ENCODE measurements at places on chromosomes 3 and 15.

DNA sequence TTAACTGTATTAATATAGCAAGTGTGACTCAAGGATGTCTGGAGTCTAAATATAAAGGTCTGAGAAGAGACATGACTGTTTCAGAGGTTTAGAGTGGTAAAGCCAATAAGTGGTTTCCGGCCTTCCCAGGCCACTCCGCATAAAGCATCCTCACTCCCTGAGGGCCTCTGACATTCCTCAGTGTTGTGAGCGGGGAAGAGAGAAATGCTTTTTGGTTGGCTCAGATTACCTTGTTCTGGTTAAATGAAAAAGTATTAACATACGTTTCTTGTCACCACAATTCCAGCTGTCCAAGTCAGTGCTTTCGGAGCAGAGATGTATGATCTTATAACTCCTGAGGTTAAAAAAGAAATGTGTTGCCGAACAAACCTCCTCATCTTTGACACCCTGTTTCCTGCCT, 103.8 kb downstream of the RBMS3 start:
- H3K27ac ChIP-seq, result no peak overlapping the region
- no peaks in the 10 kb centered on the region for H3K27me3 ChIP-seq
- H3K36me3 ChIP-seq, result no peaks in the 10 kb centered on the region
- DNase-seq, result no peak

DNA sequence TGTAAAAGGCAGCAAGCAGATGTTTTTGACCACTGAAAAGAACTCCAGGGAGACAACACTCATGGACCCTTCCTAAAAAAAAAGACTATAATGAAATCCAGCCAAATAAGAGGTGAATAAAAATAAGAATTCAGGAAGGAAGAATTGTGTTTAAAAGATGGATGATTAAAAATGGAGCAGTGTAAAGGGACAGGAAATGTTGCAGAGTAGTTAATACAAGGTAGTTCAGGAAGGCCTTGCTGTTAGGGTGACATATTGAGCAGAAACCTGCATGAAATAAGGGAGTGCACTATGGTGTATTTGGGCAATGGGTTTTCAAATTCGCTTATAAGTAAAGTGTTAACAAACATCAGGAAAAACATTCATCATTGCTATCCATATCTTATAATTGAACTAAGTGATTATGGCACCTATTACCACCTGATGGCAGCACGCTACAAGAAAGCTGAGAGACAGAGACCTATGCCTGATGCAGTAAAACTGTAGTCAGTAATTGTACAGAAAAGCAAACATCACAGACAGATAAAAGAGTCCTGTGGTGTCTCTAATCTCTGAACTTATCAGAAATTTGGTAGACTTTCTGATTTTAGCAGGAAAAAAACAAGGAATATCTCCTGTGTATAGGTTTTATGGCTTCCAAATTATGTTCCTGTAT, 5.8 kb upstream of the DBR1 start:
- no peak overlapping the region for H3K27ac ChIP-seq
- H3K27me3 ChIP-seq, result no peaks in the 10 kb centered on the region
- no peak overlapping the region for H3K4me3 ChIP-seq
- no peak for DNase-seq
- H3K4me1 ChIP-seq, result no peaks in the 10 kb centered on the region
- H3K36me3 ChIP-seq, result no peaks in the 10 kb centered on the region

GRCh38 chr15:25879438-25879837, 16.3 kb upstream of the ATP10A start:
- H3K27me3 ChIP-seq, result no peaks in the 10 kb centered on the region
- no peak overlapping the region for H3K4me3 ChIP-seq
- H3K36me3 ChIP-seq, result no peaks in the 10 kb centered on the region
- H3K4me1 ChIP-seq, result peaks cover under 1% of the 10 kb centered on the region
- DNase-seq, result no peak

GRCh38 chr3:115624901-115625300, 1.6 kb downstream of the GAP43 start:
- H3K36me3 ChIP-seq, result no peaks in the 10 kb centered on the region
- H3K27me3 ChIP-seq, result peaks cover 27% of the 10 kb centered on the region
- H3K4me3 ChIP-seq, result no peak overlapping the region
- no peak overlapping the region for H3K27ac ChIP-seq
- H3K4me1 ChIP-seq, result peaks cover 18% of the 10 kb centered on the region

GRCh38 chr3:50519471-50520089, 16.1 kb upstream of the CACNA2D2 start:
- no peak overlapping the region for H3K27ac ChIP-seq
- H3K27me3 ChIP-seq, result no peaks in the 10 kb centered on the region
- H3K4me1 ChIP-seq, result peaks cover 14% of the 10 kb centered on the region
- no peak for DNase-seq
- H3K4me3 ChIP-seq, result no peak overlapping the region
- H3K36me3 ChIP-seq, result no peaks in the 10 kb centered on the region

DNA sequence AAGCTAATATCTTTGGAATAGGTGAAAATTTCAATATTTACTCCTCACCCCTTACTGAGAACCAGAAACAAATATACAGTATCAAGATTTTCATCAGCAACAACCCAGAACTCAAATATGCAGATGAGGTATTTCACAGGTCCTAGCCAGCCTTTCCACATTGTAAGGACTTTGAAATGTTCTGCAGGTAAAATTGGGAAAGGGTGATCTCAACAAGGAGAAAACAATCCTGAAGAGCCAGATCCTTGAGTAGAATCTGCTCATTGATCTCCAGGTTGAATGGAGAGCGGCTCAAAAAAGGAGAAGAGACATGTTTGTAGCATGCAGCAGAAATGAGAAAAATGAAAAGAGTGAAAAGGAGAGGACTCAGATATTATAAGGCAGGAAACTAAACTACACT, 493.3 kb upstream of the NAALADL2 start:
- no peaks in the 10 kb centered on the region for H3K36me3 ChIP-seq
- no peak overlapping the region for H3K27ac ChIP-seq
- H3K4me3 ChIP-seq, result no peak overlapping the region
- no peaks in the 10 kb centered on the region for H3K27me3 ChIP-seq
- DNase-seq, result no peak
- no peaks in the 10 kb centered on the region for H3K4me1 ChIP-seq

- H3K4me3 ChIP-seq, result no peak overlapping the region
- no peaks in the 10 kb centered on the region for H3K4me1 ChIP-seq
- DNase-seq, result no peak
- no peak overlapping the region for H3K27ac ChIP-seq
Measured at GRCh38 chr15:98147415-98147814, 186.9 kb downstream of the ARRDC4 start.

- H3K4me3 ChIP-seq, result no peak overlapping the region
- no peak for DNase-seq
- H3K27ac ChIP-seq, result no peak overlapping the region
- H3K27me3 ChIP-seq, result no peaks in the 10 kb centered on the region
Measured at GRCh38 chr3:64048631-64049061, 25.4 kb upstream of the PSMD6 start.

DNA sequence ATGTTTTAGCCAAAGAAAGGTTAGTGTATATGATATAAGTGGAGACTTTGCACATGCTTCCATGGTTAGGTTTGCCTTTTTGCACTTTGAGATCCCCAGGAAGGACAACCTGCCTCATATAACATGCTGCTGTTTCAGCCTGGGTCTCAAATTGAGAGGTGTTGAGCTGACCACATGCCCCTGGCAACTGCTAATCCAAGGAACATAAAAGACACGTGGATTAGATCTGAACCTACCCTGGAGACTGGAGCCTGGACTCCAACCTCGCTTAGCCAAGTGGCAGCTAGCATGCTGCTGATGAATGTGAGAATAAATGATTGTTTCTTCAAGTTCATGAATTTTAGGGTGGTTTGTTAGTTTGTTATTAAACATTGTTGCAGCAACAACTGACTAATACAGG, 301.8 kb upstream of the TBC1D5 start:
- no peaks in the 10 kb centered on the region for H3K27me3 ChIP-seq
- no peaks in the 10 kb centered on the region for H3K36me3 ChIP-seq
- no peak overlapping the region for H3K4me3 ChIP-seq
- no peak for DNase-seq

- H3K27ac ChIP-seq, result peak overlapping the region; percentile 75
- H3K27me3 ChIP-seq, result no peaks in the 10 kb centered on the region
- no peaks in the 10 kb centered on the region for H3K36me3 ChIP-seq
- no peak for DNase-seq
- H3K4me1 ChIP-seq, result peaks cover 43% of the 10 kb centered on the region
Measured at GRCh38 chr3:49219132-49219531, 47.7 kb downstream of the KLHDC8B start.

- no peaks in the 10 kb centered on the region for H3K36me3 ChIP-seq
- no peak for DNase-seq
- H3K4me1 ChIP-seq, result peaks cover 20% of the 10 kb centered on the region
- no peak overlapping the region for H3K4me3 ChIP-seq
- H3K27ac ChIP-seq, result no peak overlapping the region
Measured at GRCh38 chr15:90029024-90029423, 27.9 kb downstream of the ZNF710 start.

GRCh38 chr3:67381667-67382272, 272.6 kb downstream of the SUCLG2 start:
- DNase-seq, result no peak
- H3K27me3 ChIP-seq, result no peaks in the 10 kb centered on the region
- H3K4me1 ChIP-seq, result no peaks in the 10 kb centered on the region
- H3K4me3 ChIP-seq, result no peak overlapping the region
- no peak overlapping the region for H3K27ac ChIP-seq

- H3K4me3 ChIP-seq, result no peak overlapping the region
- no peaks in the 10 kb centered on the region for H3K27me3 ChIP-seq
- no peak overlapping the region for H3K27ac ChIP-seq
Measured at GRCh38 chr3:173615661-173616060, 218.1 kb downstream of the NLGN1 start.
